D721Med (cell line): ENCODE measurements at places on chromosomes 1 and 21.

DNA sequence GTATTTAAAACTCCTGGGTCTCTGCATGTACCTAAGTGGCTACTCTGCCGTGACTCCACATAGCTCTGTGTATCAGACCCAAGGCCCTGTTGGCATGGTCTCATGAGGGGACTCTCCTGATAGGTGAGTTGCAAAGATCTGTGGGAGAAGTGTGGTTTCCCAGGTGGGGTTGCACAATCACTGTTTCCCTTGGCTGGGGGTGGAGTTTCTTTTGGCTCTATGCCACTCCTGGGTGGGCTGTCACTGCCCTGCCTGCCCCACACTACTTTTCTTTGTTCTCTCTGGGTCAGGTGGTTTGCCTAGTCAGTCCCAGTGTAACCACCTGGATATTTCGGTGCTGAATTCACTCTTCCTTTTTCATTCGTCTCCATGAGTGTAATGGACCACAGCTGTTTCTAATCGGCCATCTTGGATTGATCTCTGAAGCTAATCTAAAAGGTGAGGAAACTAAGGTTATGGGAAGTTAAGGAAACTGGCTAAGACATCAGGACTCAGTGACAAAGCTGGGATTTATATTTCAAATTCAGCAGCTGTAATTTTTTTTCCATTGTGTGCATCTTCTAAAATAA is 97.1 kb upstream of the CACYBP start:
- DNase-seq, result no peak

- DNase-seq, result no peak
Measured at GRCh38 chr1:10347109-10347508, 51.8 kb upstream of the PGD start.

DNA sequence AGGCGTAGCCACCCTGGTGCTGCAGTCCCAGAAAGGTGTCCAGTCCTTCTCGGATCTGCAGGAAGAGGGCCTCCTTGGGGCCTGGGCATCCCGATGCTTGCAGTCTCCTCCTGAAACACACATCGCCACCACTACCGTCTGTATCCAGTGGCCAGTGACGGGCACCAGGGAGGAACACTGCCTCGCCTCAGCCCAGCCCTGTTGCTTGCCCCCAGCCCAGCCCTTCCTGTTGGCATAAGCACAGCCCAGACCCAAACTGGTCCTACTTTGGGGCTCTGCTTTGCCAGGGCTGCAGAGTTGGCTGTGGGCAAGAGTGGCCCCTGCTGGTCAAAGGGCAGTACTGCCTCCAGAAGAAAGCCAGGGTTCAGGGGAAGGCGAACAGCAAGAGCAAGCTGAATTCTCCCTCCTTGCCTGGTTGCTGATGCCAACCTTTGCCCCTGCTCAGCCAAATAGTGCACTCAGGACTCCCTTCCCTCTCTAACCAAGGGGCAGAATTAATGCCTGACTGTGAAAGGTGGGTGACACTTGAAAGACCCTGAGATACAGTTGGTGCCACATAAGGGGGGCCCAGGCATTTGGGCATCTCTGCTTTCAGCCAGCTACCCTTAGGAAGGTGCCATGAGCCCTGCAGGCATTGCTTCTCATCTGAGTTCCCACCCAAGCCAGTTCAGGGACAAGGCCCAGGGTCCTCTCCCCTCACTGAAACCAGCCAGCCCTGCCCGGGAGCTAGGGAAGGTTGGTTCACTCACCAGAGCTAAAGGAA is 11.1 kb upstream of the ARHGEF2 start:
- DNase-seq, result no peak

GRCh38 chr1:15218287-15219279 is 28.4 kb upstream of the FHAD1 start:
- no peak for DNase-seq

GRCh38 chr1:109821831-109822745 is 58.4 kb upstream of the EPS8L3 start:
- no peak for DNase-seq

- DNase-seq, result no peak
Measured at GRCh38 chr1:11787251-11787803, 18.4 kb downstream of the MTHFR start.

DNA sequence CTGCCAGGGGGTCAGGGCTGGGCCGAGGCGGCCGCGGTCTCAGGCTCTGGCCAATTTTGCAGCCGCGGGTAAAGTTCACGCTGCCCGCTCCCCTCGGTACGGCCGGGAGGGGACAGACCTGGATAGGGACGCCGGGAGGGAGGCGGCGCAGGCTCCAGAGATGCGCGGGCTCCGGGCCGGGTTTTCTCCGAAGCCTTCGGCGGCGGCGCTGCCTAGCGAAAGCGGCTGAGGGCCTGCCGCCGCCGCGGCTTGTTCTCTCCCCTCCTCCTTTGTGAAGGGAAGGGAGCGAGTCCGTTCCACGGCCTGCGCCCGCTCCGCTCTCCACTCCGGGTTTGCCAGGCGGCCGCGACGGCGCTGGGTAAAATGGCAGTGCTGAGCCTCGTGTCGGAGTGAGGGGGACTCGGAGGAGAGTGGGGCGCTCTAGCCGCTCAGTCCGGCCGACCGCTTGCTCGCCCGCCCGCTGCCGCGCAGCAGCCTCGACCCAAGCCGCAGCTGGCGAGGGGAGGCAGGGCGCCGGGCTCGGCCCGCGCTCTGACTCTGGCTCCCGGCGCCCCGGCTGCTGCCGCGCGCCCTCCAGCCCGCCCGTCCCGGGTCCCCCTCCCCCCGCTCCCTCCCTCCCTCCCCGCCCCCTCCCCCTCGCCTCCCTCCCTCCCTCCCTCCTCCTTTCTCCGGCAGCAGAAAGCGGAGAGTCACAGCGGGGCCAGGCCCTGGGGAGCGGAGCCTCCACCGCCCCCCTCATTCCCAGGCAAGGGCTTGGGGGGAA is at the start of gene ARID1A:
Gene ARID1A, plus strand, starts transcription at position 660 of the 763 bp plus-strand sequence. CDS start 389 bp downstream, outside the sequence.
- DNase-seq, result peak; percentile 34

DNA sequence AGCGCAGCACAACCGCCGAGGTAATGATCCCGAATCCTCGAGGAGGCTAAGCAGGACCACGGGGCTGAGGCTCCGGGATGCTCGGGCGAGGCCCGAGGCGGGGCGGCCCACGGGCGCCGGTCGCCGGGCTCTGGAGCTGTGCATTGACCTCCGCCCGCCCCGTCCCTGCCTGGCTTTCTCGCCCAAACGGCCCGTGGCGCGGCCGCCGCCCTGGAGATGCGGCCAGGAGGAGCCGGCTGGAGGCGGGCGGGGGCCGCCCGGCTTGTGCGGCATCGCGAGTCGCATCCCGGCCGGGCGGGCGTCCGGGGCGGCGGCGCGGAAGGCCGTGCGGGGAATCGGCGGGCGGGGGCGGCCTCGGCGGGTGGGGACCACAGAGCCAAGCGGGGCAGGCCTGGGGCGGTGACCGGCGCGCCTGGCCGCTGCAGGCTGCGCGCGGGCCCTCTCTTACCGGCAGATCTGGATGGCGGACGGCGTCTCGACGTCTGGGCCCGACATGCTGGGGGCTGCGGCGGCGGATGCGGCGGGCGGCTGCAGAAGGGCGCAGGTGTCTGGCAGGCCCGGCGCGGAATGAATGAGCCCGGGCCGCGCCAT is 663 bp downstream of the ACOT7 start:
- no peak for DNase-seq

- DNase-seq, result no peak
Measured at GRCh38 chr1:216015116-216015515, 408.1 kb downstream of the USH2A start.

- DNase-seq, result peak; percentile 43
Measured at GRCh38 chr1:47230692-47231300, 1.2 kb downstream of the TAL1 start.

DNA sequence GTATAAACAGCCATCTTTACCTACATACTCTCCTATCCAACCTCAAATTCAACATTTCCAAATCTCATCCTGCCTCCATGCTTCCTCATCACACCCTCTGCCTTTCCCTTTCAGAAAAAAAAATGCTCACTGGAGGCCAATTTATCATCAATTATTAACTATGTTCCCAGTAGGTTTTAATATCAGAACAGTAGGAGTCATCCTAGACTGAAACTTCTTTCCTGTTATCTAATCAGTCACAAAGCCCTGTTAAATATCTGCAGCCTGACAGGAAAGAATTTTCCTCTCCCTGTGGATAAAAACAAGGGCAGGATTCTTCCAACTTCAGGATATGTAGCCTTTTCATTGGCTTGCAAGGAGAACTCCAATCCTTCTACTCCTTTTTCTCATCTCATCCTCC is 28.4 kb downstream of the EGLN1 start:
- no peak for DNase-seq

DNA sequence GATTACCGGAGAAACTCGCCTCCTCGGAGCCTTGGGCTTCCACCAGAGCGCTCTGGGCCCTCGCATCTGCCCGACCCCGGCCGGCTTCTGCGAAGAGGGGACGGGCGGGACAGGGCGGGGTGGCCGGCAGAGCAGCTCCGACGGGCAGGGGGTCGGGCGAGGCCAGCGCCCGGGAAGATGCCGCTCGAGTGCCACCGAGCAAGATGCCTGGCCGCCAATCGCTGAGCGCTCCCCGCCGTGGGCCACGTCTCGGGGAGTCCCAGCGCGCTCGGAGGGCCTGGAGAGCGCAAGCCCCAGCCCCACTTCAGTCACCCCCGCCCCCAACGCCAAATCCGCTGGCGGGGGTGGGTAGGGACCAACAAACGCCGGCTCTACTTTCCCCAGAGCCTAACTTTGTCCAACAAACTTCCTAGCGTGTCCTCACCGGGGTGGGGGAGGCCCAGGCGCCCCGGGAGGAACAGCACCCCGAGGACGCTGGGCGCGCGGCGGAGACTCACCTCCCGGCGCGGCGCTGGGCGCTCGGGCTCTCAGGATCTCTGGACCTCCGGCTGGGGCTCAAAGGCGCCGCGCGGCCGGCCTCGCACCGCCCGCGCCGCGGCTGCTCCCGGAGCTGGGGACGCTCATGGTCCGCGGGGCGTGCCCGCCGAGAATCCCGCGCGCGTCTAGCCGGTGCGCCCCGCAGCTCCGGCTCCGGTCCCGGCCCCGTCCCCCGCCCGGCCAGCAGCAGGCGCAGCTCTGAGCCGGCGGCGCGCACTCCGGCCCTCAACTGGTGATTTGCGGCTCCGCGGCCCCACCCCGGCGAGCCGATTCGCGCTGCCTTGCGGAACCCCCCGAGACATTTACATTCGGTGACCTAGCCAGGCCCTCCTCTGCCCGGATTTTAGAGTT is at the start of gene BCAR3:
Gene BCAR3, minus strand, starts transcription at position 737 of the 888 bp plus-strand sequence. CDS start 6,907 bp downstream, outside the sequence.
- no peak for DNase-seq

GRCh38 chr1:212858461-212859265 is 588 bp downstream of the FLVCR1 start:
- DNase-seq, result no peak

GRCh38 chr1:38489844-38490270 is 369.7 kb downstream of the RRAGC start:
- DNase-seq, result peak; percentile 40

DNA sequence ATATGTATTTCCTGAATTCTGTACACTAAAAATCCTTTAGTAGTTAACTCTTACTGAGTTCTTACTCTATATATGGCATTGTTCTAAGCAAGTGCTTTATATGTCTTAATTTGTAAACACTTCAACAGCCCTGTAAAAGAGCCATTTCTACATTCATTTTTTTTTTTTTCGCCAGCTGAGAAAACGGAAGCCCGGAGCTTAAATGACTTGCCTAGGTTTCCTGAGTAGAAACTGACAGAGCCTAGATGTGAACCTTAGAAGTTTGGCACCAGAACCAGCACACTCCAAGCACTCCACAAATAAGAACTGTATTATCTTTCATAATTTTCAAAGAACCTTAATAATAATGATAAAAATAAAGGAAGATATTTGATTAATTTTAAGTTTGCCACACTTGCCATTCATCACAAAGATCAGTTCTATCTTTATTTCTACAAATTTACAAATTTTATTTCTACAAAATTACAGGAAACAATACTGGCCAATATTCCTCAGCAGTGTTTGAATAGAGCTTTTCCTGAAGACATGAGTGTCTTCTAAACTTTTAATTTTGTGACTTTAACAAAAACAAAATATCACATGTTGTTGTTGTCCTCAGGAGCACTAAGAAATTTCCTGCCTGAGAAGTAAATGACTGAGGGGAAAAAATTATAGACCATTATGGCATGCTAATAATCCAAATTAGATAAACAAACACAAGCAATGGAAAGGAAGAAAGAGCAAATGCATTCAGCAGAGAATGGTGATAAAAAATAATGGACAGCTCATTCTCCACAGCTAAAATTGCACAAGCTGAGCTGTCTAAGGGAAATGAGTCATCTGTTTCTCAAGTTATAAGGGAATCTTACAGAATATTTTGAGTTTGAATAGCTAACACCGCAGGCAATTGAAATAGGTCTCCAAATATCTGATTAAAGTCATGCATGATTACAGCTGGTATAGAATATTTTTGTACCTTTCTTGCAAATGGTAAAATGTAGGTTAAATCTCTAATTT is 71.2 kb downstream of the DPYD start:
- DNase-seq, result no peak

GRCh38 chr1:86150553-86151055 is 6.0 kb downstream of the COL24A1 start:
- DNase-seq, result no peak

GRCh38 chr1:175984813-175985212 is 222.3 kb downstream of the COP1 start:
- no peak for DNase-seq

DNA sequence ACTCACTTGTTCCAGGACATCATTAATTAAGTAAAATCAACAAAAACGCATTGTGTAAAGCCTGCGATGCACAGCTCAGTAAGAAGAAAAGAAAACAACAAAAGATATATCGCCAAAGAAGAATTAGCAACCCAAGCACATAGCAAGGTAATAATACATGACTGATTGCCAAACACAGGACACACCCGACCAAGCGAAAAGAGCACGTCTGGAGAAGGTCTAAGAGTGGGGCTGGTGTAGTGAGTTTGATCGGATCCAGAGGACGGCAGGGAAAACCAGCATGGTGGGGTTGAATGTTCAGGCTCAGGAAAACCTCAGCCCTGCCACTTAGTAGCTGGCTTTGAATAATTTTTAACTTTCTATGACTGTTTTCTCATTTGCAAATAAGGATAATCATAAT is 69.8 kb downstream of the JAK1 start:
- DNase-seq, result no peak

DNA sequence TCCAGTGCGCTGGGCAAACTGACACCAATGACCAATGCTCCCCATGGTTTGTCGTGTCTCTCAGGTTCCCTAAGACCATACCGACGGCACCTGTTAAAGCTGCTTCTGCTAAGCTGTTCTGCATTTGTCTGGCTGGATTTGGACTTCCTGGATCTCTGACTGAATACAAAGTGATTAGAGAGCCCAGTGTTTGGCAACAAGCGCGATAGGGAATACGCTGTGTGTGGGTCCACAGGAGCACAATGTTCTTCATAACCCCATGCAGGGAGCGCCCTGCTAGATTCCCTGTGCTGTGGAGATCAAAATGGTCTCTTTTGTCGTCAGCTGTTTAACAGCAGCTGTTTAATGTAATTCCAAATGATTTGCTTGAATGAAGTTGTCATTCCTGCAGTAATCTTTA is 26.0 kb upstream of the ESRRG start:
- DNase-seq, result no peak
